Myocyte (in vitro differentiated cells): ENCODE measurements at places on chromosomes 13 and 19.
A peak's percentile ranks its signal among the peaks of the same experiment; 100 is the strongest.

- peak; percentile 44 for DNase-seq
These were observed 10.6 kb upstream of the LRRC25 start for GRCh38 chr19:18408053-18408476.

GRCh38 chr13:105033999-105034398 is 1501.5 kb downstream of the EFNB2 start:
- no peak for DNase-seq

DNA sequence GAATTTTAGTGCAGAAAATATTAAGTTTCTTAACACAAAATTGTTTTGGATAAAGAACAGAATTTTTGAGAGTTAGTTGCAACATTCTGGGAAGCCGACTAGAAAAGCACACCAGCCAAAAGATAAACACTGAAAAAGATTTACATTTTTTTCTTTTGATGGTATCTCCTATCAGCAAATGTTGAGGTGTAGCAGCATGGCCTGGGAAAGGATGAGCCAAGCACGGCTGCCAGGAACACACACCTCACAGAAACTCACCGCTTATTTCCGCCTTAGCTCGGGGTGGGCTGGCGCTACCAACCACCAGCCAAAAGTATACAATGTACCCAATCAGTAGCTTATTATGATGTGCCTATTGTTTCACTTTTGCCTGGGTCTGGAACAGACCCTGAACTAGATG is 134.7 kb downstream of the MIPEP start:
- no peak for DNase-seq

DNA sequence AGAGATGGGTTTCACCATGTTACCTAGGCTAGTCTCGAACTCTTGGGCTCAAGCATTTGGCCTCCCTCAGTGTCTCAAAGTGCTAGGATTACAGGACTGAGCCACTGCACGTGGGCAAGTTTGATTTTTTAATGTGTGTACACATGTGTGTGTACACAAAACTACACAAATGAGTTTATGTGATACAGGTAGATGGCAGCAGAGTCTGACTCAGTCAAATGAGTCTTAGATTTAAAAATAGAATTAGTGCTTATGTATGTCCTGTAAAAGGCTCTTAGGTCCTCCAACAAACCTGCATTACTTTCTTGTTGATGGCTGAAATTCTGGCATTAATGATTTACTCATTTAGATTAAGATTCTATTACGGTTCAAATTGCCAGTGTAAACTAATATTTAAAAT is 293.7 kb downstream of the PCDH17 start:
- DNase-seq: no peak

DNA sequence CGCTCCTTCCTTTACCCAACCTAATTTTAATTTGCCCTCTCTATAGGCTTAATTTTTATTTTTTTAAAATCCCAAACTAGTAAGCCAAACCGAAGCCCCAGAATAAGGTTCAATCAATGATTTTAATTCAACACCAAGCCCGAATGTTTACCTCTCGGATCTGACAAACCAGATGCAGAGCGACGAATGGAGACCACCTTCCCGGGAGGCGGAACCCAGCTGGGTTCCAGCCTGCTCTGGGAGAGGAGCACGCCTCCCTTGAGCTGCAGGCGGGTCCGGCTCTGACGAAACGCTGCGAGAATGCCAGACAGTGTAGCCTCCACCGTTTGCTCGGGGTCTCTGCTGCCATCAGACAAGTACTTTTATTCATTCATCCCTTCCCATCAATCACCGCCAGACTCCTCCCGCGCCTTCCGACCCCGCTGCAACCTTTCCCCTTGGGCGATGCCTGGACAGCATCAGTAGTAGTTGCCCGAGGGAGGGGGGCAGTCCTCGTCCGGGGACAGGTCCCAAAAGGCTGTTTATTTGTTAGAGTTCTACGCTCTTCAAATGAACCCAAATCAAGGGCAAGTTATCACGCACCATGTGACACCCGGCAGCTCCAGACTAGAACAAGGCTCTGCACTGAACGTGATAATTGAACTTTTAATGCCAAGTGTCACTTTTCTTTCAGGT is 752 bp upstream of the EDNRB start:
- DNase-seq: peak; percentile 38

DNA sequence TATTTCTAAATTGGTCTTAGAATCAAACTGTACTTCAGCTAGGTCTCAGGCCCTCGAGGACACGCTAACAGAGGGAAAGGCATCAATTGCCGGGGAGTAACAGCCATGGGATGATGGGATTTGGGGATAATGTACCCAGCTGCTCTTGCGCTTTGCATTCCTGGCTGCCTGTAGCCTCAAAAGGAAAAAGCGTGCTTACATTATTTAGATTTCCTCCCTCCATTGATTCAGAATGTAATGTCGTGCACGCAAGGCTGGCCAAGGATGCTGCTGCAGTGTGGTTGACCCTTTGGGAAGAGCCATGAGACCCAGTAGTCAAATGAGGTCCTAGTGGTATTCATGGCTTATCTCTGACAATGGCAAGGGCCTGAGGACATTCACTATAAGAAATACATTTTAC is 95.1 kb downstream of the SLC7A1 start:
- no peak for DNase-seq

DNA sequence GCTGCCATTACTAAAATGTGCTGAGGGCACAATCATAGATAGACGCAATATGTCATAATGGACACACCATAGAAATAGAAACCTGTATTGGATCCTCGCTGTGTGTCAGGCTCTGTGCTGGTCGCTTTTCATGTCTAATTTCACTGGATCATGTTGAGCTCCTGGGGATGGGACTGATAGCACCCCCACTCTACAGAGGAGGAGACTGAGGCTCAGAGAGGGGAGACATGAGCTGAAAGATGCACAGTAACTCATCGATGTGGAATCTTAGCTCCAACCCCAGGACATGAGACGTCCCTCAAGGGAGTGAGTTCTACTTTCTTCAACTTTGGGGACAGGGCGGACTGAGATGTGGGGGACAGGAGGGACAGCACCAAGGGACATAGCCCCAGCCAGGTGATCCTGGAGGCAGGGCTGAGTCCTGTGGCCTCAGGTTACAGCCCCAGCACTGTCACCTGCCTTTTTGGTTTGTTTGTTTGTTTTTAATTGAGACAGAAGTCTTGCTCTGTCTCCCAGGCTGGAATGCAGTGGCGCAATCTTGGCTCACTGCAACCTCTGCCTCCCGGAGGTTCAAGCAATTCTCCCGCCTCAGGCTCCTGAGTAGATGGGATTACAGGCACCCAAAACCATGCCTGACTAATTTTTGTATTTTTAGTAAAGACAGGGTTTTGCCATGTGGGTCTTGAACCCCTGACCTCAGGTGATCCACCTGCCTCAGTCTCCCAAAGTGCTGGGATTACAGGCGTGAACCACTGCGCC is 6.6 kb upstream of the GIPC1 start:
- no peak for DNase-seq
